ENCODE measurements at places on chromosomes 2 and 18.
A peak's percentile ranks its signal among the peaks of the same experiment; 100 is the strongest.

- DNase-seq: no peak
Observed at GRCh38 chr2:240142859-240143258, 2.4 kb upstream of the OTOS start.

DNA sequence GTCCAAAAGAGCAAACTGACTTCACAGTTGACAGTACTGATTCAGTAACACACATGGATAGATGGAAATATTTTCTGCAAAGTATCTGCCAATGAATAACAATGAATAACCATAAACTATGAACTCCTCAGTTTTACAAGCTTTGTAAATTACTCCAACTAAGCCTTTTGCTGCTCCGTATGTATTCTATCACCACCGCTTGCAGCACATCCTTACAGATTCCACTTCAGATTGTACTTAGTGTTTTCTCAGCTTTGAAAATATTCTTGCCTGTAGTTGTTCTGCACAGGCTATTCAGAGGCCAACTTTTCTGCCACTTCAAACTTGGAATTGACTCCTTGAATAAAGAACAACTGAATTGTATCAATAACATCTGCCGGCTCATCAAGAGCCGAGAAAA lies 36.2 kb downstream of the TLK1 start:
- no peak for DNase-seq

- DNase-seq: no peak
Observed at GRCh38 chr2:119753930-119754321, 5.8 kb upstream of the PTPN4 start.

DNA sequence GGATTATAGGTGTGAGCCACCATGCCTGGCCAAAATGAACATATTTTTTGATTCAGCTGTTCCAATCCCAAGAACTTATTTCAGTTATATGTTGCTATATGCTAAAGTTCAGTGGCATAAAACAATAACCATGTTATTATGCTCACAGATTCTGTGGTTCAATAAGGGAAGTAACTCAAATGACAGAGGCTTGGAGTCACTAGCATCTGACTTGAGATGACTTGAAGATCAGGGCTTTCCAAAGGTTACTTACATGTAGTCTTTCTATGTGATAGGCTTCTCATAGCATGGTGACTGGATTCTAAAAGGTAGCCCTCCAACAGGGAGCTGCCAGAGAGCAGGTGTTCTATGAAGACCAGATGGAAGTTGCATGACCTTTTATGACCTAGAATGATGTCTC lies 17.2 kb downstream of the CLK1 start:
- no peak for DNase-seq

GRCh38 chr18:77209587-77209986 lies 40.1 kb upstream of the GALR1 start:
- no peak for DNase-seq

DNA sequence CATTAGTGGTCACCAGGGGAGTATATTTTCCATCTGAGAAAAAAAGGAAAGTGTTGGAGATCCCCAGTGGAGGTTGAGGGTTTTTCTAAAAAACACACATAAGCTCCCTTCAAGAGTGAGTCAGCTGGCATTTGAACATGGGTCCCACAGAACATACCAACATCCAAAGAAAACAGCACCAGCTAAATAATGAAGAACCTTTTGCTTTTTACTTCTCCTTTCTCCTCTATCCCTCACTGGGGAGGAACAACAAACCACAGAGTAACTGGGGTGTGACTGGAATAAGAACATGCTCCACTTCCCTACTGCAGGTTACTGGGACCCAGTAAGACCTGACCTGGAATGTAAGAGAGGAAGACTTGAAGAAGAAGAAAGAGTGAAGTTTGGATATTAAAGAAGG lies 56.5 kb upstream of the RAPH1 start:
- no peak for DNase-seq

DNA sequence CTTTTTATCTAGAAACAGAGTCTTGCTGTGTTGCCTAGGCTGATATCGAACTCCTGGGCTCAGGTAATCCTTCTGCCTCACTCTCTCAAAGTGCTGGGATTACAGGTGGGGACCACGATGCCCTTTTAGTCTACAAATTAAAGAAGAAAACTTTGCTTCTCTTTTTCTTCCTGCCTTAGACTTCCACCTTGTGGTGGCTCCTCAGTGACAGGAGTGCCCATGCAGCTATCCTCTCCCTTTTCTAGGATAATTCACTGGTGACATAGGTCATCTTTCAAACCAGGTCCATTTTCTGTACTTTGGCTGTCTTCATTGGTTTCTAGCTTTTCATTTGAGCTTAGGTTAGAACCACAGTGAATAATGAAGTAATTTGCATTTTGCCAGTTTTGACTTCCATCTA lies 13.6 kb downstream of the DCAF17 start:
- no peak for DNase-seq

DNA sequence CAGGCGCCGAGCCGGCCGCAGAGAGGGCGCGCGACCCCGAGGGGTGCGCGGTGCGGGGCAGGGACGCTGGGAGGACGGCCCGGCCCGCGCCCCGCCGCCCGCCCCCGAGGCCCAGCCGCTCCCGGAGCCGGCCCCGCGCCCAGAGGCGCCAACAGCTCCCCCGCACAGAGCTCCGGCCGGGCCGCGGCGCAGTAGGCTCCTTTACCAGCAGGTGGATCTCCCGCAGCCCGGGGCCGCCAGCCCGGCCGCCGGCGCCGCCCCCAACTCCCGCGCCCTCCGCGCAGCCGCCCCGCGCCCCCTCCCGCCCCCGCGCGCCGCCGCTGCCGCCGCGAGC lies 258 bp downstream of the MGAT4A start:
- DNase-seq: peak; percentile 89

GRCh38 chr18:50819027-50819727 lies 639 bp downstream of the MRO start:
- DNase-seq: no peak

DNA sequence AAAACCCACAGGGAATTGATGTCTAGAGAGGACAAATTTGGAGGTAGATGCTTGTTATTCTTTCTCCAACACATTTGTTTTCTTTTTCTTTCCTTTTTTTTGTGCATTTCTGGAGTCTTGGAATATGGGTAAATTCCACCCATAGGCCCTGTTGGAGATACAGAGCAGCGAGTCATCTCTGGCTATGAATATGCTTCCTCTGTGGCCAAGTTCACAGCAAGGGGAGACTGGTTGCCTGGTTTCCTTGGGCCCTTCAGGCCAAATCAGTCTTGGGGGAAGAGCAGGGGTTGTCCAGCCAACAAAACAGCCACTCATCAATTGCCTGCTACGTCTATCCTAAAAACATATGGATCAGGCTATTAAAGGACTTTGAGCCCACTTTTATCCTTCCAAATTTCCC lies 27.5 kb downstream of the SP100 start:
- DNase-seq: no peak

DNA sequence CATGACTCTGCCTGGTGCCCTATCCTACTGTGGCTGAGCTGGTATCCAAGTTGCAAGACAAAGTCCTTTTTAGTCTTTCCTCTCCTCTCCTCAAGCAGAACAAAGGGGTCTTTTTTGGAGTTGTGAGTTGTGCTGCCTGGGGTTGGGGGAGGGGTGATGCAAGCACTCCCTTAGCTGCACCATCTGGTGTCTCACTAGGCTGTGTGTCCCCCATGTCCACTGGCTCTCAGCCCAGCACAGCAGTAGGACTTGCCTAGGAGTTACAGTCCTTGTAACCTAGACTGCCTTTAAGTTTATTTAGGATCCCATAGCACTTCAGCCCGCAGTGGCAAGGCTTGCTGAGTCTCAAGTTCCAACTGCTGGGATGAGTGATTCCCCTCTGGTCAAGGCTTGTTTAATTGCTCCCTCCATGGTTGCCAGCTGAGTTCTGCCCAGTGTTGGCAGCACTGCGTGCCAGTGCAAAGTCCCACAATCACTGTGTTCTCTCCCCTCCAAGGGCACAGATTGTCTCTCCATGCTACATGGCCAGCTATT lies 13.2 kb upstream of the ILKAP start:
- no peak for DNase-seq

DNA sequence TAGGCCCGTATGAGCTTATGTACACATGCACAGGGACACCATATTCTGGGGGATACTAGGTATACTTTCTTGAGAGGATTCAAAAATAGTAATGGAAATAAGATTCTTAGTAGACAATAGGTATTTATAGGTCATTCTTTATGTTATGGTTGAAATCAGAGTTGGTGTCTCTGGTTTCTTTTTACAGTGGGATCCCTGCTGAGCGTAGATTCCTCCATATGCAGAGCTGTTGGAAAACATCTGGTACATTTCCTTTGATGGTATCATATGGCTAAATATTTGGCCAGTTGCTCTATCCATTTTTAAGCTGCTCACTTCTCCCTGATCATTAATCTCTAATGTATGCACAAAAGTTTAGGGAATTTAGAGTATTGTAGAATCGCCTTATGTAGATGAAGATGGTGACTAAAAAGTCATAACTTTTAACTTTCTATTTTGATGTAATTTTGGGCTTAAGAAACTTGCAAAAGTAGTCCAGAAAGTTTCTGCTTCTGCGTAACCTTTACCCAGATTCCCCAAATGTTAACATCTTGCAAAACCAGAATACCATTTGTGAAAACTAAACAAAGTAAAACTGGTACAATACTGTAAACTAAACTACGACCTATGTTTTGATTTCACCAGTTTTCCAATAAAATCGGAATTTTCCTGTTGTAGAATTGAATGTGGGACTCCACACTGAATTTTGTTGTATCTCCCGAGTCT lies 5.4 kb downstream of the ARHGAP28 start:
- DNase-seq: no peak

DNA sequence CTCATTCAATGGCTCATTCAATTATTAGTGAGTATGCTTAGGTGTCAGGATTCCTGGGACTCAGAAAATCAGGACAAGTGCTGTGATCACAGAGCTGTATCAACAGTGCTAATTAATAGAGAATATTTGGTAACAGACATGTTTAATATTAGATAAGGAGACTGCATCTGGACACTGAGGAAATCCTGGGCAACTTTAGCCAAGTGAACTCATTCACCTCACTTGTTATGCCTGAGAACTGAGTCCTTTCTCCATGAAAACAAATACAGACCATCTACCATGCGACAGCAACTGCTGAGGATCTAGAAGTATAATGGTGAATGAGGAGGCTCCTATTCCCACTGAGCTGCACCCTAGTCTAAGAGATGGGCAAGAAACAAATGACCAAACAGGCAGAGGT lies 23.1 kb upstream of the ATP8B1 start:
- DNase-seq: no peak

Data from GM20000 (cell line).